Urothelium cell line (cell line): ENCODE measurements at places on chromosomes 7 and 10.

- DNase-seq, result peak; percentile 72
Observed at GRCh38 chr10:78623578-78624215, 445.1 kb upstream of the ZMIZ1 start.

- DNase-seq, result no peak
Observed at GRCh38 chr10:71184421-71184820, 27.9 kb upstream of the UNC5B start.

- no peak for DNase-seq
Observed at GRCh38 chr7:79036356-79036755, 417.1 kb downstream of the MAGI2 start.

DNA sequence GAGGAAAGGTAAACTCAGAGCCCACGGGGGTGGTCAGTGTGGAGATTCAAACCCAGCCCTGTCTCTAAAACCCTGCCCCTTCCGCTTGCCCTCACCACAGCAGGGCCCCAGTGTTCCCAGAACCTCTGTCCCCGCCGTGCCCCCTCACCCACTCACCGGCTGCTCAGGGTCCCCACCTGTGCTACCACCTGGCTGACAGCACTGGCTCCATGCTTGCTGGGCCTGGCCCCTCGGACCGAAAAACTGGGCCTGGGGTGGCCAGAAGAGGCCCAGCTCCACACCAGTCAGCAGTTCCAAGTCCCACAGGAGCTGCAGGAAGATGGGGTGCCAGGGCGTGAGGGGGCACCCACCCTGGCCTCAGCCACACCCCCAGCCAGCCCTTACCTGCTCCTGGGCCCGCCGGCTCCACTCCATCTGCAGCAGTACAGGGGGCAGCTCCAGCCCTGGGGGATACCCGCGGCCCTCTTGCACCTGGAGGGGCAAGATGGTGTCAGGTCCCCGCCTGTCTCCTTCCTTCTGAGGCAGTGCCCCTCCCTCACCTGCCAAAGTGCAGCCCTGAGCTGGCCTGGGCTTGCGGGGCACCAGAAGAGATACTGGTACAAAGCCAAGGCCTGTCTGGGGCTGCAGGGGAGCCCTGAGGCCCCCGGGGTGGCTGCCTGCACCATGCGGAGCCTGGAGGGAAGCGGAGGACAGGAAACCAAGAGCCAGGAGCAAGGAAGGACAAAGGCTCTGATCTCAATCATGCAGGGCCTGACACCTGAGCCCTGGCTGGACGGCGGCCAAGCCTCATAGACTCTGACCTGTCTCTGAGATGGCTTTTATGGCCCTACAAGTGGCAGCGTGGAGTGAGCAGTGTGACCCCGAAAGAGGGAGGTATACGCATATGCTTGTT is 11.7 kb downstream of the ATP6V1F start:
- no peak for DNase-seq

GRCh38 chr10:28359334-28359733 is 56.5 kb upstream of the MPP7 start:
- no peak for DNase-seq

DNA sequence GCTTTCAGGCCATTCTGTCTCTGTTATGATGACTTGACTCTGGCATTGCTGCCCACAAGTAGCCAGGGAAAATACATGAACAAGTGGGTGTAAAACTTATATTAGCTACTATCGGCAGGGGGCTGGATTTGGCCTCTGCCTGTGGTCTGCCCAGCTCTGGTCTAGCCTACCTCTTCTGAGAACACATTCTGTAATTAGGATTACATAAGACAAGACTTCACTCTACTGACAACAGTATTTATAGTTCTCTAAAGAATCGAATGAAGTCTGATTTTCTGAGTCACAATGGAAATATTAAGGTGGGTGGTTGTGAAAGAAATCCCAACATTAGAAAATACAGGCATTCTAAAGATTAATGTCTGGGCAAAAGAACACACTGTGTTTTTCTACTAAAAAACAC is 55.5 kb downstream of the DLD start:
- no peak for DNase-seq

DNA sequence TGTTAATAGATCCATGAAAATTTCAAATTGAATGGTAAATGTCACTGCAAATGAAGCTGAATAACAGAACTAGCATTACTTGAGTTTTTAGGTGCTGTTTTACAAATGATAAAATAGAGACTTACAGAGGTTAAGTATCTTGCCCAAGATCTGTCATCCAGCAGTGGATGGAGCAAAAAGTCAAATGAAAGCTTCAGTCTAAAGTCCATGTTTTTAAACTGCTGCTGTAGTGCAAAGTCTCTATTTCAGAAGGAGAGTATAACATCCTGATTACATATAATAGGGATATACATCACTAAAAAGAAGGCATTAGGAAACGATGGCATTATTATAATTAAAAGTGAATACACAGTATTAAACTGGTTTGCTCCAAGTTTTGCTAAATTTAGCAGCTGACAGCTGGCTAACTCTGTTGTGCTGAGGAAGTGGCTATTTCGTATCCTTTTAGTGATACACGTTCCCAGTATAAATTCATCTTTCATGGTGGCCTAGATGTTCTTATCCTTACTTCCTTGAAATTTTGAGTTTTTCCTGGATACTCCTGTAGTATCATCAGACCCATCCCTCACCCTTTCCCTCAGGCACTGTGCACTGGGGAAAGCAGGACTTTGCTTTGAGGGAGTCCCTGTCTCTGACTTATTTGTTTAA is 603.2 kb downstream of the MAGI2 start:
- DNase-seq, result no peak

GRCh38 chr10:86798611-86799010 is 42.2 kb downstream of the BMPR1A start:
- no peak for DNase-seq
